ENCODE measurements at places on chromosomes 6 and 20.

GRCh38 chr6:41720262-41720620 lies 15.2 kb downstream of the TFEB start:
- DNase-seq, result no peak

GRCh38 chr20:41425180-41425884 lies 58.7 kb upstream of the EMILIN3 start:
- DNase-seq, result peak; percentile 86

DNA sequence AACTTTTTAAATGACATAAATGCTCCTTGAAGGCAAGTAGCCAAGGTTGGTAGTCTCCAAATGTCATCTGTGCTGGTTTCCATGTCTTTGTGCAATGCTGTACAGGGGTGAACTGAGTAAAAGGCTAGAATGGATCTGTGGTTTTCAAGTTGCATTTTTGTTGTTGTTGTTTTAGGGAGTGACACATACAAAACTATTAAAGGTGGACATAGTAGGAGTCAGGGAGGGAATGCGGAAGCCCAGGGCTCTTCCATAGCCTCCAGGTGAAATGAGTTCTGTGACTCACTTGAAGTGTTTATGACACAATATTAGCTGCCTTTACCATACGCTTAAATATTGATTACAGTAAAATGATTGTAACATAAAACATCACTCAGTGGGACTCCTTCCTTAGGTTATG lies 22.5 kb upstream of the QKI start:
- peak; percentile 61 for DNase-seq

GRCh38 chr20:46350201-46350985 lies 42.1 kb upstream of the CDH22 start:
- DNase-seq, result peak; percentile 96

DNA sequence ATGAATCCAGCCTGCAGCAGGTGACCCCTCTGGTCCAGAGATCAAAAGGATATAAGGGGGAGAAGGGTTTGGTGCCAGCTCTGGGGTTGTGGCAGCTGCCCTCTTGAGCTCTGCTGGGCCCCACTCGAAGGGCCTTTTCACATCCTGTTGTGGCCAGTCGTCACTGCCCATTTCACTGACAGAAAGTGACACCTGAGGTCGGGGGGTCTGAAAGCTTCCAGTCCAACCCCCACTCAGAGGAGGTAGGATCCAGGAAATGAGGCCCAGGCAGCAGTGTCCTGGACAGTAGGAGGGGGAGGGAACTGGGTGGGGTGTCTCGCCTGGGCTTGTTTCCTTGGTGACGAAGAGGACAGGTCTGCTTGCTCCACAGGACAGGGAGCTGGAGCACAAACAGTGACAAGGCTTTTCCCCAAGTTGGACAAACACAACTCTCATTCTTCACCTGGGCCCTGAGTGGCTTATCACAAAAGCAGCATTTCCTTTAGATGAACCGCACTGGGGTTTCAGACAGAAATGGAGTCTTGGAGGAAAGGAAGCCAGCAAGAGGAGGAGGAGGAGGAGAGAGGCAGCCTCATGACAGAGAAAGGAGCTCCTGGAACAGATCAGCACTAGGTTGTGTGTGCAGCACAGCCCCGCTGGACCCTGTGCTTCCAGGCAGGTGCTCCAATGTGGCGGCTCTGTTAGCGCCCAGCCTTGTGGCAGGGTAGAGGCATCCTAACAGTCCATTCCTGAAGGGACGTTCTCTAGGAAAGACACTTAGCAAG lies 11.0 kb downstream of the FRS3 start:
- DNase-seq, result no peak

- DNase-seq, result peak; percentile 79
Observed at GRCh38 chr6:43798688-43799444, 28.9 kb downstream of the VEGFA start.

DNA sequence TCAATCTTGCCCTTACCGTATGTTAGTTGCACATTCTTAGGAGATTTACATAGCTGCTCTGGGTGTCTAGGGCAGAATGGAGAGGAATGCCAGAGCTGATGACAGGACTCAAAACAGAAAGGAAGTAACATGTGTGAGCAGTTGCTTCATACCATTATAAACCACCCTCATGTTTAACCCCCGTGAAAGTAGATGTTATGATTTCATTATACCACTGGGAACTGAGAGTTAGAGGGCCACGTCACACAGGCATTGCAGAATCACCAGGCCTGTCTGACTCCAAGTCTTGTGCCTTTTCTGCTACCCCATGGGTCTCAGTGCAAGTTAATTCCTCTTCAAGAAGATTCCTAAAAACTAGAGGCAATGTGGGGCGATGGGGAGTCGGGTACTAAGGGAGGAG lies 23.5 kb upstream of the SIM1 start:
- DNase-seq, result no peak

DNA sequence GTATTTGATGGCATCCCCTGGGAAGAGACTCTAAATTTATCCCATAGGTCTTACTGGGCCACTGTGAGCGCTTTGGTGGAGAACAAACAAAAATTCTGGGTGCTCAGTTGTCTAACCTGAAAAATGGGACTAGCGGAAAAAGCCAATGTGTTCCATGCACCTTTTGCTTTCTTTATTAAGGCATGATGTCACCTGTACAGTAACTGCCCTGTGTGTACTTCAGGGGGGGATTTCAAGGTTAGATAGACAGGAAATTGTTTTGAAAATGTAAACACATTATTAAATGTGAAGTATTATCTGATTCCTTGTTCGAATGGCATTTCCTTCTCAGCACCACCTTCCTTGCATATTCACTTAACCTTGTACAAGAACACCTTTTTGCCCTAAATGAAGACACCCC lies 1.2 kb upstream of the EDN1 start:
- DNase-seq, result no peak

GRCh38 chr6:119384444-119384843 lies 34.9 kb upstream of the MAN1A1 start:
- DNase-seq, result peak; percentile 5

DNA sequence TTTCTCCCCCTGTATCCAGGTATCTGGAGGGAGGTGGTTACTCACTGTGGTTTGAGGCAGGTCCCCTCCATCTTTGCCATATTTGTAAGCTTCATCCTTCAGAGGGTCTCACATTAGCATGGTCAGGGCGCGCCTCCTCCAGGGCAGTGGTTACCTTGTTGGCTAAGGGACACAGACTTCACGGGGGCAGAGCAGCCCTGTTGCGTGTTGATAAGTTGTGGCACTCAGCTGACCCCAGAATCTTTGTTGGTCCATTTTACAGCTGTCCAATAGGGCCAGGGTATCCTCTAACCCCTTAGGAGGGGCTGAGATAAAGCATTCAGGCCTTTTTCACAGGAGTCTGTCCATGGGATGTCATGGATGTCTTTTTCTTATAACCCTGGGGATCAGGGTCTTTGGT lies 89.5 kb upstream of the RNF24 start:
- DNase-seq, result no peak

DNA sequence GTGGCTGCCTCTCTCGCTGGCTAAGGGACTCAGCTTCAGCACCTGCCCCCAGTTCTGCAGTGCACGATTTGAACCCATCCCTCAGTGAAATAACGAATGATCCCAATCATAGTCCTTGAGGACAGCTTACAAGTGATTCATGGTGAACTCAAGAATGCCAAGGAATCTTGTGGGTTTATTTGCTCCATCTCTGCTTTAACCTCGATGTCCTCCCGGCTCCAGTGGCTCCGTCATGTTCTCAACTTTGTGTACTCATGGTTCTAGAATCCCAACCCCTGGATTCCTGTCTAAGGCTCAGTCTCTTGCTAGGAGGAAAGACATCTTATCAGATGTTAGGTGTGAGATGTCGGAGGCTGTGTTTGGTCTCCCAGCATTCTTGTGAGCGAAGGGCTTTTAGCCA lies 29.0 kb upstream of the GTSF1L start:
- peak; percentile 48 for DNase-seq

- peak; percentile 88 for DNase-seq
Observed at GRCh38 chr20:17530716-17531664, at the start of gene BFSP1. Gene BFSP1 (minus strand): TSS chr20:17531379. CDS start chr20:17531329, 50 bp downstream.

DNA sequence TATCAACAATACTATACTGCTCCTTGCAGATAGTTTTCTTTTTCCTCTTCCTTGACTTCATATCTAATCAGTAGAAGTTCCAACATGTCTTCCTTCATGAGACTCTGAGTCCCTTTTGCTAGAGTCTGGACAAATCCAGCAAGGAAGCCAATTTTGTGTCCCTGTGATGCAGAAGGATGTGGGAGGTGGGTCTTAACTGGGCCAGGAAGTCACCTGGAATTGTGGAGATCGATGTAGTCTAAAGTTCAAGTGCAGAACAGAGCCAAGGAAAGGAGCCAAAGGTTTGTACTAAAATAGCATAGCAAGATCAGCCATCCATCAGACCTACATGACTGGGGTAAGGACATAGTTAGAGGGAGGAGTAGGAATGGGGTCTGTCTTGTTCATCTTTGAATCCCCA lies 37.6 kb downstream of the SPTLC3 start:
- DNase-seq, result no peak

DNA sequence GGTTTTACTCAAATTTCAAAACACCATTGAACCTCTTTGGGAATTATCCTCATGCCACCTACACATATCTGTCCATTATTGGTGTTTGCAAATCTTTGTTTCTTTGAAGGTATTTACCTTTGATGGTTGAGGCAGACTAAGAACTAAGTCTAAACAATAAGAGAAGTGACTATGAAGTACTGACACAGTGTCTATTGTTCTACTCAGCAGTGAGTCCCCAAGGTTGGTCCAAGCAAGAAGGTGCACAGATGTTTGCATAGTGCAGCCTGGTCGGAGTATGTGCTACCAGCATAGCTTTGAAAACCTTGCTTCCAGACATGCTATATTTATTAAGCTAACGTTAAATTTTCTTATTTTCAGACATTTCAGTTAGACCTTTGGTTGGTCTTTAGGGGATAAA lies 19.5 kb downstream of the LRRC1 start:
- DNase-seq, result no peak

GRCh38 chr6:159038914-159039884 lies 5.6 kb downstream of the TAGAP start:
- peak; percentile 37 for DNase-seq

GRCh38 chr6:80165819-80166218 lies 59.3 kb downstream of the BCKDHB start:
- no peak for DNase-seq

DNA sequence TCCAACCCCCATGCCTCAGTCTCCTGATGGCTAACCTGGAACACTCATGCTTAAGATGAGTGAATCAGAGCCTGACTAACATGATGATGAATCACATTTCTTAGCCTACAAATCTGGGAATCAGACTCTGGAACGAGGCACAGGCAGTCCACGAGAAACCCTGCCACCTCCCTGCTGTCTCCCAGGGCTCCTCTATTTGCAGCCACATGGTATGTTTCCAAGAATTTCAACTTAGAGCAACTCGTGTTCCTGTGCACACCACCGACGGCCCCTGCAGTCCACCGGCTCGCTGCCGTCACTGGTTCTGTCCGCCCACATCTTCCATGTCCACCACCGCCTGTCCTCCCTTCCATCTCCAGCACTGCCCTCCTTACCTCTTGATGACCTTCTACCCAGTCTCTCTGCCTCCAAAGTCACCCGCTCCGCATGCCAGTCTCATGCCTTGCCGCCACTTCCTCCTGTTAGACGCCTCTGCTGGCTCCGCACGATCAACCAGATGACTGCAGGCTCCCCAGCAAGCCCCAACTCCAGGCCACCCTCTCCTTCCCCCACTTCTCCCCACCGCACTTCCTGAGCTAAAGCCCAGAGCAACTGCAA lies 87.6 kb downstream of the AGPAT4 start:
- peak; percentile 80 for DNase-seq

DNA sequence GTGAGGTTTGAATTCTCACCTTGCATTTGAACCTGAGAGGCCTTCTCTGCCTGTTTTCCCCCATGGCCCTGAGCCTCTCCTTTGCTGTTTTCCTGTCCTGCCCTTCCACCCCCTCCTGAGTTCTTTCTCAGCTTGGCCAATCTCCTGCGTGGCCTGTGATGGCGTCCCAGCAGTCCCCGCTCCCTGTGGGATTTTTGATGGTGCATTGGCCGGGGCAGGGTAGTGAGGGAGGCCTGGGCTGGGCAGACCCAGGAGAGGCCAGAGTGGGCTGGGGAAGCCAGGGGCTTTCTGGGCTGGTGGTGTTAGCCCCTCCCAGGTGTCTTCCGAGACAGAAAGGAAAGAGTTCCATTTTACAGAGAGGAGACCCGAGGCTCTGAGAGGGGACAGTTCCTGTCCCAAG lies 6.3 kb downstream of the CEBPB start:
- no peak for DNase-seq

DNA sequence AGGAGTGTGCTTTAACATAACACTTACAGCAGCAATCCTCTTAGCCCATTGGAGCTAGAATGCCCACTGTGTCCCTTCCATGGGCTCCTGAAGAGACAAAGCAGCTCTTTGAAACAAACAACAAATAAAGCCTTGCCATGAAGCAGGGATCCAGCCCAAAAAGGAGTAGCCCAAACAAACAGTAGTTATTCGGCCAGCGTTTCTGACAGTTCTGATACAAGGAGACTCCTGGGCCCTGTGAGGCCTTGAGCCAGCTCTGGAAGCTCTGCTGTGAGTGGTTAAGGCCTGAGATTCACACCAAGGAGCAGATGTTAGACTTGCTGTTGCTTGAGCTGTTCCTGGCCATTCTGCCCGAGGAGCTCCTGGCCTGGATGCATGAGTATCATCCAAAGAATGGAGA lies 16.9 kb upstream of the ZSCAN16 start:
- DNase-seq, result no peak

DNA sequence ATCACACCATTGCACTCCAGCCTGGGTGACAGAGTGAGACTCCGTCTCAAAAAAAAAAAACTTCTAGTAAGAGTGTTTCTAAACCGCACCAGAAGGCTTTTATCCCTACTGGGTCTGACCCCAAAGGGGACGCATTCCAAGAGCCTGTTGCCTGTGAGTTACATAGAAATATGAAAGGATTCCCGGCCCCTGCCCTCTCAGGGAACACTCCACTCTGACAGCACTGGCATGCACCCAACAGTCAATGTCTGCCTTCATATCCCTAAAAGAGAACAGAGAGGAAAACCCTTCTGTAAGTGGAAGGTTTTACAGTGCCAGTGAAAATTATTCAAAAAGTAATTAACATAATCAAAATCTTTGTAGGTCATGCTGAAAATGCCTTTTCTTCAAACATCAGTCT lies 117.1 kb upstream of the PTPRT start:
- DNase-seq, result no peak

DNA sequence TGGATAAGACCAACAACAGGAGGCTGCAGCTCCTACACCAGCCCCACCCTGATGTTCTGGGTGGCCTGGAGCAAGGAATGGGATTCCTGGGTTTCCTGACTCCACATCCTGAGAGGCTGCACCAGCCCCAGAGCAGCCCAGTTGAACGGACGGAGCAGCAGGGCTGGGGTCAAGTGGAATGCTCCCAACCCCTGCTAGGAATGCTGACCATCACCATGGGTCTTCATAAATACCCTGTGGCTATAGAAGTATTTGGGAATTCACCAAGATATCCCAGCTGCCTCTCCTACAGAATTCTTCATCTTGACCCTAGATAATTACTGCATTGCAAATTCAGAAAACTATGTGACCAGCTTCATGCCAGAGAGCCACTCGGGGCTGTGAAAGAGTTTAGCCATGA lies 180.3 kb downstream of the THBS2 start:
- peak; percentile 92 for DNase-seq

GRCh38 chr6:143973097-143973966 lies 34.7 kb downstream of the PLAGL1 start:
- peak; percentile 47 for DNase-seq

Data from astrocyte of the hippocampus (primary cell).